Peyer's patch (tissue), 4 donors: ENCODE measurements at places on chromosomes 5 and 9.

- no peak for DNase-seq
Measured at GRCh38 chr5:10297646-10298204, 10.0 kb downstream of the CMBL start.

- DNase-seq = no peak
Measured at GRCh38 chr5:17383526-17383925, 114.5 kb upstream of the TAF11L2 start.

DNA sequence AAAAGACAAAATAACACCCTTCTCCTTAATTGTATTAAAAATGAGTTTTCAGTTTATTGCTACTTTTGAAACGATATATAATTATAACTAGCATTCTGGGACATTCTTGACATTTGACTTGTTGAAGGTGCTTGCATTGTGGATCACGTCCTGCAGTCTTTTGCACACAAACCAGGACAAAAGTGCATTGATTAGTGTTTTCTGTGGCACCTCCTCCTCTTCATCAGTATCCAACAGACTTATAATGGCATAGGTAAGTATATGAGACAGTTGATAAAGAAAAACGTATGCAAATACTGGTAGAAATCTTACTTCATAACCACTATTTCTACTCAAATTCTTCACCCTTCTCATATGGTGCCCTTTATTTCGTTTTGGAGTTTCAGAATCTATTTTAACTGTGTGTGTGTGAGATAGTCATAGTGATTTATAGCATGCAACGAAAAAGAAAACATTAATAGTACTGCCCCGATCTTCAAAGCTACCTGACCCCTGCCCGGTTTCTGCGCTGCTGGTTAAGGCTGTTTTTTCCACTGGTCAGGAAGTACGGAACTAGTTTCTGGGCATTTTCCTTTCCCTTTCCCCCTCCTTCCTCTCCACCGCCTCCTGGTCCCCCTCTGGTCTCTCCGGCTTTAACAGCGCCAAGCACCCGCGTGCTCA, 639 bp upstream of the RASA1 start:
- no peak for DNase-seq

DNA sequence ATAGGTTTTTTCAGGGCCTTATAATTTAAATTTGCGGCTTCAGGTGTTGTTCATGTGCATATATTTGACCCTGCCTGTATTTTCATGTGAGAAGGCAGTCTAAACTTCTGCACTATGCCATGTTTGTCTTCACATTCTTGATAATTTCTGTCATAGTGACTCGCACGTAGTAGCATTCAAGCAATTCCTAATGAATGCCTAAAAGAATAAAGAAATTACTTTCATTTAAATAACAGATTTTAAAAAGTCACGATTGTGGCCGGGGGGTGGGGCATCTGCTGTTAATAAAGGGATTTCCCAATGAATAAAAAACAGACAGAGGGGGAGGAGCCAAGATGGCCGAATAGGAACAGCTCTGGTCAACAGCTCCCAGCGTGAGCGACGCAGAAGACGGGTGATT, 318.0 kb downstream of the ADAMTS6 start:
- DNase-seq = no peak

- DNase-seq = no peak
Measured at GRCh38 chr5:56050551-56051255, 55.9 kb upstream of the IL6ST start.

- no peak for DNase-seq
Measured at GRCh38 chr9:83191154-83191553, 128.2 kb upstream of the RASEF start.

DNA sequence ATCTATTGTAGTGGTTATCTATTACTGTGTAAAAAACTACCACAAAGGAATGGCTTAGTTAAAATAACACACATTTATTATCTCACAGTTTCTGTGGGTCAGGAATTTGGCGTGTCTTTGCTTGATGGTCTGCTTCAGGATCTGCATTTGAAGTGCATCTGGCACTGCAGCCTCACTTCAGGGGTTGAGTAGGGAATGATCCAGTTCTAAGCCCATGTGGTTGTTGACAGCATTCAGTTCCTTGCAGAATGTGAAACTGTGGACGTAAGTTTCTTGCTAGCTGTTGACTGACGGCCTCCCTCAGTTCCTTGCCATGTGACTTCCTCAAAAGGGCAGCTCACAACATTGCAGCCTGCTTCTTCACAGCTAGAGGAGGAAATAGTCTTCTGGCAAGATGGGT, 2.1 kb upstream of the OGN start:
- DNase-seq = peak; percentile 46
